ENCODE measurements at places on chromosomes 16 and 17.

GRCh38 chr17:29210879-29211278 is 30.7 kb upstream of the MYO18A start:
- no peak for DNase-seq

- DNase-seq, result no peak
These were observed 117.1 kb upstream of the ZNF750 start for GRCh38 chr17:82956726-82957468.

DNA sequence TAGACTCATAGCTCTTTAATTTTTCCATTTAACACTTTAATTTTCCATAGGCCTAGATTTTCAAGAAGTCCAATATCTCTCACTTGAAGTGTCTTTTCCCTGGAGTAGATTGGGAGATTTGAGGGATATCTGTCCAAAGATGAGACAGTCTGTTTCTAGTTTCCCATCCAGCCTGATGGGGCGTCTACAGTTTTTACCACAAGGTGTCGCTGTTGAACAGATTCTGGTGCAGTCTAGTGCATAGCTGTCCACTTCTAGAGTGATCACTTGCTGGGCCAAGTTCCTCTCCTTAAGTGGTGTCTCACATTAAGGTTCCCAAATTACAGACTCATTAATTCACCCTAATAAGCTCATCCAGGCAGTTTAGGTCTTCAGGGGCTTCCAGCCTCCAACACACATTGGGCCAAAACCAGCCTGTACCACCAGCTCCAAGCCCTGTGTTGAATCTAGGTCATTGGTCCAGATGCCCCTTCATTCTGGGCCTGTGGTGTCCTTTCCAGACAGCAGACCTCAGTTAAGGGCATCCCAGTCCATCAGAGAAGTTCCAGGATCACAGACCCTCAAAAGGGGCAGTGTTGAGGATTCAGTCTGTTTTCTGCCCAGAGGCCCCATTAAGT is 9.4 kb downstream of the SNX20 start:
- no peak for DNase-seq

- DNase-seq, result no peak
These were observed 29.1 kb upstream of the ITGA3 start for GRCh38 chr17:50026837-50027171.

DNA sequence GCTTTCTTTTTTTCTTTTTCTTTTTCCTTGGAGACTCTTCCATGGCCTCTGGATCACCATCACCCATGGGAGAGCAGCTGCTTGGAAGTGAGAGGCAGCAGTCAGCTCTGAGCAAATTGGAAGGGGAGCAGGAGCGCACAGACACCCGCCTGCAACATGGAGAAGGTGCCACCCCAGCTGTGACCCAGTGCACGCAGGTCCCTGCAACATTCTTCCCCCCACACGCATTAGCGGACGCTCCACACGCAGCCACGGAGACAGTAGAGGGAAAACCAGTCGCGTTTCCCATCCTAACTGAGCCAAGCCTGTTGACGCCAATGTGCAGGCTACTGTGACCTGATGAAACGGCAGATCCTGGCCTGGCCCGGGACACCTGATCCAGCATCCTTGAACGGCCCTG is 20.4 kb upstream of the CYTH1 start:
- DNase-seq, result no peak

GRCh38 chr17:15332338-15332737 is 9.1 kb downstream of the TEKT3 start:
- no peak for DNase-seq

GRCh38 chr16:84434800-84435199 is 66.5 kb downstream of the ATP2C2 start:
- DNase-seq, result no peak

- no peak for DNase-seq
These were observed 67.8 kb downstream of the ANKRD11 start for GRCh38 chr16:89422527-89422904.

GRCh38 chr17:80504686-80505413 is 28.4 kb upstream of the NPTX1 start:
- DNase-seq, result peak; percentile 94

- DNase-seq, result no peak
These were observed 38.1 kb upstream of the CCL1 start for GRCh38 chr17:34401165-34401564.

- DNase-seq, result no peak
These were observed 26.6 kb downstream of the CIBAR2 start for GRCh38 chr16:85085721-85086120.

DNA sequence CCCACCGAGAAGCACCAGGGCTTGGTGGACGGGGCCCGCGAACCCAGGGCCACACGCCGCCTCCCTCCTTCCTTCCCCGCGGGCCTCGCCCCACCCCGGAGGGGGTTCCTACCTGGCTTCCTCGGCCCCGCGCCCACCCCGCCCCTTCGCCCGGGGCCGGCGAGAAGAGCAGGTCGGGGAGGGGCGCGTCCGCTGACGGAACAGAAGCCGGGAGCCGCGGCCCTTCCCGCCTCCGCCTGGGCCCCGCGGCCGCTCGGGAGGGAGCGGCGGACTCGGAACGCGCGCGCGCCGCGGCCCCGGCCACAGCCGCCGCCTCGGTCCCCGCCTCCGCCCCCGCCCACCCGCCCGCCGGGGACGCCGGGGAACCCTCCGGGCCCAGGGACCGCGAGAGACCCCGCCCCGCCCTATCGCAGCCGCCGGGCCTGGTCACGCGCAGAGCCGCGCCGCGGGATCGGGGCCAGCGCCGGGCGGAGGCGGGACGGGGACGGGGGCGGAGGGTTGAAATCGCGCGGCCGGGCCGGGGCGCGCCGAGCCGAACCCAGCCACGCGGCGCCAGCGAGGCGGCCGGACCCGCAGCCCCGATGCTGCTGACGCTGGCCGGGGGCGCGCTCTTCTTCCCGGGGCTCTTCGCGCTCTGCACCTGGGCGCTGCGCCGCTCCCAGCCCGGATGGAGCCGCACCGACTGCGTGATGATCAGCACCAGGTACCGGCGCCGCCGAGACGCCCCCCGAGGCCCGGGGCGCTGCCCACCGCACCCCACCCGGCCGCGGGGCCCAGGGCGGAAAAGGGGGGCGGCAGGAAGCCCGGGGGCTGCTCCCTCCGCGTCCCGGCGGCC is at the start of gene TLCD3A:
TSS of gene TLCD3A (plus strand) at position 530 of the 835 bp plus-strand sequence. CDS start at position 582, 52 bp downstream.
- DNase-seq, result no peak

DNA sequence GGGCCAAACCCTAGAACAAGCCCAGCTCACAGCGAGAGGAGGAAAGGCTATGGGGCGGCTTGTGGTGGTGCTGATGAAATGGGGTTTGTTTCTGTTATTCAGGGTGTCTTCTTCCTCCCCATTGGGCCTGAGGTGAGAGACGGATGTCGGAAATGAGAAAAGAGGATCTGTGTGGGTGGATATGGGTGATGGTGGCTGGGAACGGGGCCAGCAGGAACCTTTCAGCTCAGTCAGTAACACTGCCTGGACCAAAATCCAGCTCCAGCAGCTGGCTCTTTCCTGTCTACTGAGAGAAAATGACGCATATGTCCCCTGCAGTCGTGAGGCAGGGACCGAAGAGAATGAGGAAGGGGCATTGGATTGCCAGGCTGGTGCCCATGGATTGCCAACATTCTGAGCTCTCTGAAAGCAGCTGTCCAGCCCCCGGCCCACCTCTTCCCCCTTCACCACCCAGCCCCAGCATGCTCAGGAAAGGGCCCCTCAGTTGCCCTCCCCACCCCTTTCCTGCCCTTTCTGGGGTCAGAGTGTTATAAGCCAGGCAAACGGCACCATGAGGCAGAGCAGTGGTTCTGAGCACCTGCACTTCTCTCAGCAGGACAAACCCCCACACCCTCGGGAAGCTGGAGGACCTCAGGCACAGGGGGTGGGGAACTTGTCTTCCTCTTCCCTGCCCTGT is 4.0 kb downstream of the MYH3 start:
- DNase-seq, result no peak

DNA sequence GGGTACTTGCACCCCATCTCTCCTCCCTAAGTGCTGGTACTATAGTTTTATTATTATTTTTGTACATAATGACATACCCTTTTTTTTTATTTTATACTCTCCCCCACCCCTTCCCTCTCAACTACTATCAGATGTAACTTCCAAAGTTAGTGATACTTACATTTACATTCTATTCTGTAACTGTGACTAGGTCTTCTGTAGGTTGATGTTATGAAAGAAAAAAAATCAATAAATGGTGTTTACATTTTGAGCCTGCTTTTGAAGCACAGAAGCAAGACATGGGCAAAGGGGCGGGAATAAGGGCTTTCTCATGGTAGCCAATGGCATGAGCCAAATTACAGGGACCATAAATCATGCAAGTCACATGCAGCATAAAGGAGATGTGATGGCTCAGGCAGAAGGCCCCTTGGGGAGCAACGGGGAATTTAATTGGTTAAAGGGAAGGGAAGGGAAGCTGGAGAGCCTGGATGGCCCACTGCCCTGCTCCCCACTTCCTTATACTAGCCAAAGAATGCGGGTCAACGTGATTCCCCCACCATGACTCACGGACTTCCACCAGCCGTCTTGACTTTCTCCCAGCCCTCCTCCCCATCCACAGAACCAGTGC is 2.4 kb upstream of the ACSF2 start:
- peak; percentile 85 for DNase-seq

- no peak for DNase-seq
These were observed 15.9 kb upstream of the ADGRG1 start for GRCh38 chr16:57612494-57612893.

DNA sequence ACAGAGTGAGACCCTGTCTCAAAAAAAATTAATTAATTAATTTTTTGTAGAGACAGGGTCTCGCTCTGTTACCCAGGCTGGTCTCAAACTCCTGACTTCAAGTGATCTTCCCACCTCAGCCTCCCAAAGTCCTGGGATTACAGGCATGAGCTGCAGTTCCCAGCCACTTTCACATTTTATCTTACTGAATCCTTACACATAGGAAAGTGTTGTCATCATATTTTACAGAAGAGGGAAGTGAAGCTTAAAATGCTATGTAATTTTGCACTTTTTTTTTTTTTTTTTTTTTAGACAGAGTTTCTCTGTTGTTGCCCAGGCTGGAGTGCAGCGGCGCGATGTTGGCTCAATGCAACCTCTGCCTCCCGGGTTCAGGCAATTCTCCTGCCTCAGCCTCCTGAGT is 21.1 kb upstream of the ZNF629 start:
- DNase-seq, result no peak

GRCh38 chr17:13346996-13347762 is 254.6 kb downstream of the HS3ST3A1 start:
- DNase-seq, result peak; percentile 93

DNA sequence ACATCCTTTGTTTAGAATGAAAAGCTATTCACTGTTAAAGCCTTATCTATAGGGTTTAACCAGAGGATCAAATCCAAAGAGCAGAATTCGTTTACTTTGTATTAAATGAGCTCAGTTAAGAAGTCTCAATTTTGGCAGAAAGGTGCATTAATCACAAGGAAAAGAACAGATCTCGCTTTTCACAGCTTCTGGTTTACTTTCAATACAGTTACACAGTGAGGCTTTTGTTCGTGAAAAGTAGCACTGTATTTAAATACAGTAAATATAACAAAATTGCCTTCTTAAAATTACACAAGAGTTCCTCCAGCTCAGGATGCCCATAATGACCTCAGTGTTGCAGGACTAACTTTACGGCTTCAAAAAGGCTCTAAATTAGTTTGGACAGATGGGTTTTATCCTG is 669.1 kb upstream of the SALL1 start:
- DNase-seq, result no peak

DNA sequence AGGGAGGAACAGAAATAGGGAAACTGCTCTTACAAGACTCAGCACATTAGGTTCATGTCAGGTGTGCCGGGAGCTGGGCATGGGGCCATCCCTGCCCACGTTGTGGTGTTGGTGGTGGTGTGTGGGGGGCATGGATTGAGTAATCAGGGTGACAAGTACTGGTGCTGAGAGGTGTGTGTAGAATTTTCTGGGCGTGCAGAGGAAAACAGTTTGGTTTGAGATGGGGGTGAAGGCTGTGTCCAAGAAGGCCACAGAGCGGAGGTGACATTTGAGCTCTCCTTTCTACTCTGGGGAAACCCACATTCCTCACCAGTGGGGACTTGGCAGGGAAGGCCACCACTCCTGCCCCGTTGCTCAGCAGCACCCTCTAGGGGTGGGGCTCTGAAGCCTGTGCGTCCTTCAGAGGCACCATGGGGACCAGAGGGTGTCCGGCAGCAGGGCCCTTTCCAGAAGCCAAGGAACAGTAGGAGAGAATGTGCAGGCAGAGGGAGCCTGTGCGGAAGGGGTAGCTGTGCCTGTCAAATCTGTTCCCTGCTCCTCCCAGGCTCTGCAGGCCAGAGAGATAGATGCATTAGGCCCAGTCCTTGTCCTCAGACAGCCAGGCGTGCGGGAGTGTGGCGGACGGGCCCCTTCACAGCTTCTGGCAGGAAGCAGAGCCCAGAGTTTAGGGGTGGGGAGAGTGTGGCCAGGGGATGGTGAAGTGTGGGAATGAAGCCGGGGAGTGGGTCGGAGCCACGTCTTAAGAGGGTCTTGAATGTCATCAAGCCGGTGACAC is 48.7 kb upstream of the GSE1 start:
- DNase-seq, result no peak

- no peak for DNase-seq
These were observed 115.7 kb downstream of the MRTFB start for GRCh38 chr16:14186795-14187221.

DNA sequence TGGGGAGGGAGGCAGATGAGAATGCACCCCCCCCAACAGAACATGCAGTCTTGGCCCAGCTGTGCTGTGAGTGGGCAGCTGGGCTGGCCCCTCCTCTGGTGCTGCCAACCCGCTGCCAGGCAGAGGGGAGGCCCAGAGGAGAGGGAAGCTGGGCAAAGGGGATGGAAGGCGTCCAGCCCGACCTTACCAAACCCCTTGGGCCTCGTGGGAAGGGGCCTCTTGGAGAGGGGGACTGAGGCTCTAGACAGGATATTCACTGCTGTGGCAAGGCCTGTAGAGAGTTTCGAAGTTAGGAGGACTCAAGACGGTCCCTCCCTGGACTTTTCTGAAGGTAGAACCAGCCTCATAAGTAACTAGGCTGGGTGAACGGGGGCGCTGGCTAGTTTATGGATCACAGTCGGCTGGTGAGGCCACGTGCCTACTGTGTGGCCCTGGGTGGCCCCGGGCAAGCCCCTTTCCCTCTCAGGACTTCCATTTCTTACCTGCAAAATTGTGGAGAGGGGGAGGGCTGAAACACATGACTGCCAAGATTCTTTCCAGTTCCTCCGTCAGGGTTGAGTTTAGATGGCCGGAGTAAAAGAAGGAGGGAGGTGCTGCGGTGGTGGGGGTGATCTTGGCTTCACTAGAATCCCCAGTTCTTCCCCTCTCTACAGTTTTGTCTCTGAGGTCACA is 857 bp upstream of the STAT5A start:
- DNase-seq, result no peak

- DNase-seq, result no peak
These were observed 656 bp upstream of the PRR29 start for GRCh38 chr17:63997341-63998048.

DNA sequence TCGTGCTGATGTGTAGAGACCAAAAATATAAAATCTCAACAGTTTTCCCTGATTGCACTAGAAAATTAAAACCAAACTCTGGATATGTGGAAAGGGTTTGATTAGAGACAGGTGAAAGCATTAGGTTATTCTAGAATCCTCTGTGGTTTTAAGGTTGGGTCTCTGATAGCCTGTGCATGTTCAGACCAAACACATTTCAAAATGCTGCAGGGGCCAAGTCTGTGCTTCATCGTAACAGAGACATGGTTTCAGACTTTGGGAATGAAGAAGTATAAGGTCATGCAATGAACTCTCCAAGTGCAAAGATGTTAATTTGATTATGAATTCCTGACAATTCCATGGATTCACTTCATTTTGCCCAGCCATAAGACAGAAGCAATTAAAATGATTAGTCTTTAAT is 261.0 kb upstream of the KCNJ16 start:
- DNase-seq, result no peak

GRCh38 chr16:63050391-63050790 is 1014.2 kb upstream of the CDH8 start:
- no peak for DNase-seq

- DNase-seq, result no peak
These were observed 24.6 kb upstream of the SHISA9 start for GRCh38 chr16:12876778-12877177.

- DNase-seq, result no peak
These were observed 13.0 kb downstream of the SARM1 start for GRCh38 chr17:28384281-28385036.

All from skeletal muscle cell (primary cell).